ENCODE measurements at places on chromosomes 2 and 18.

- DNase-seq, result no peak
These were observed 2.3 kb upstream of the PREB start for GRCh38 chr2:27136751-27137150.

DNA sequence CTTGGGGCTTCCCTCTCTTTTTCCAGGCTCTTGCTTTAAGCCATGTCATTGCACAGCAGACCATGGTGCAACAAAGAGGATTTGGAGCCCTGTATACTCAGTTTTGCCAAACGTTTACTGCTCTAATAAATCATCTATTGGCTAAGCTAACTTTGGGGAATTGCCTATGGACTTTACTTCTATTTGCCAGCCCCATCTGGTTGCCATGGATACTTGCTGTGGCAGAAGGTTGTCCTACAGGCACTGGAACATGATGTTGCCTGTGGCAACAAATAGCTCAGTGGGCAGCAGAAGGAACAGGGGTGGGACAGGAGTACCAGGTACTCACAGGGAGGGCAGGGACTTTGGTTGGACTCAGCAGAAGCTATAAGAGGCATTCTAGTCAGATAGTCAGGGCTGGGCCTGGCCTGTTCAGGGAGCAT is 129.7 kb downstream of the CCDC85A start:
- no peak for DNase-seq

DNA sequence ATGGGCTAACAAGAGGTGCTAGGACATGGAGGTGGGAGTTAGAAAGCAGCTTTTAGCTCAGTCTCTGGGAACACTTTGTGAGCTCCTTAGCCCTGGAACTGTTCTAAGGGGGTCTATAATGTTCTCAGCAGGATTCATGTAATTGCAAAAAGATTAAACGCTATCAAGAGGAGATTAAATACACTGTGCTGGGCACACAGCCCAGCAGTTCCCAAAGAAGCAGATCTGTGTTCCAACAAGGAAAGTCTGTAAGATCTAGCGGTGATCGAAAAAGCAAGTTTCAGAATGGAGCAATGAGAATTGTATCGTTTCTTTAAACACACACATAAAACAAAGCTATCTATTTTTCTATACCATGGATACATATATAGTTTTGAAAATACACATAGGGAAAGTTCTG is 2.4 kb upstream of the ARID5A start:
- DNase-seq, result no peak

- no peak for DNase-seq
These were observed 53.2 kb downstream of the IMPA2 start for GRCh38 chr18:12034241-12035100.

DNA sequence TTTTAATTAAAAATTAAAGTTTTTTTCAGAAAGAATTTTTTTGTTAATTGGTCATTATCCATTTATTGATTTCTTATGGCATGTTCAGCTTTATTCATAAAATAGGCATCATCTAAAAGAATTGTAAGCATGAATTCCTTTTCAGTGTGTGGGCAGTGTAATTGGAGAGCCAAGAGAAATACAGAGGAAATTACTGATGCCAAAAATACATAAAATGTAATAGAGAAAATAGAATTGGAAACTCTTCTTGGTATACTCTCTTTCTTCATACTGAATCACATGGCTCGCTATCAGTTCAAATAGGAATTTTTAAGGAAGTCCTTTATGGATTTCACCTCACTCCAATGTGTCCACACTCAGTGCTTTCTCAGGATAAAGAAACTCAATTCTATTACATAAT is 663.6 kb upstream of the NRXN1 start:
- no peak for DNase-seq

GRCh38 chr2:101112772-101113157 is 38.4 kb downstream of the TBC1D8 start:
- no peak for DNase-seq

DNA sequence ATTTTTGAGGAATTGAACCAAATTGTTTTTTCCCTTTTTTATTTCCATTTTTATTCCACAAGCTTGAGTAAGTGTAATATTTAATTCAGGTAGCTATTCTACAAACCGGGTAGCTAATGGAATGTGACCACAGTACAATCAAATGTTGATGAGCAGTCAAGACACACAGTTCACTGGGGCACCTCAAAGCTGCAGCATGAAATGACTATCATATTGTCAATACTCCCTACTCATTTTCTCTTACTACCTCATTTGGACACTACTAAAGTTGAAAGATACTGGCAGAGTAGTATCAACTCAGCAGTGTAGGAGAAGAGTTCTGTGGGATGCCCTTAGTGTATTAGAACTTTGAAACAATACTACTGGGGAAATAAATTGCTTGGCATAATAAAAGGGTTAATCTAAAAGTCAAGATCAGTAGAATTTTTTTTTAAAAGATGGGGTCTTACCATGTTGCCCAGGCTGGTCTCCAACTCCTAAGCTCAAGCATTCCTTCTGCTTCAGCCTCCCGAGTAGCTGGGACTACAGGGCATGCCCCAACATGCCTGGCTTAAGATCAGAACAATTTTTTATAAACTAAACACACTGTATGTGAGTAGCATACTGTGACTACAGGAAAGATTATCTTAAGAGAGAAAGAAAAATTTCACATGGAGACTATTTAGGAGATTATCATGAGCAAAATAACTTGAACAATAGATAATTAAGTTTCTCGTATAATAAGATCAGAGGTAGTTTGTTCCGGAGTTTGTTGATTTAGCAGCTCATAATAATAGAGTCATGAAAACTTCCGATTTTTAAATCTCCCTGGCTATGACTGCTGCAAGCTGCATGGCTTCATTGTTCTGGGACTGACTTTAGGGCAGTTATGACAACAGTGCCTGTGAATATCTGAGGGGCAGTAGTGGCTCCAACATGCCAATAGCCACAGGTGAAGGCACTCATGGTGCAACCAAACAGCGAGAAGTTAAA is 43.7 kb downstream of the MYO3B start:
- DNase-seq, result no peak

DNA sequence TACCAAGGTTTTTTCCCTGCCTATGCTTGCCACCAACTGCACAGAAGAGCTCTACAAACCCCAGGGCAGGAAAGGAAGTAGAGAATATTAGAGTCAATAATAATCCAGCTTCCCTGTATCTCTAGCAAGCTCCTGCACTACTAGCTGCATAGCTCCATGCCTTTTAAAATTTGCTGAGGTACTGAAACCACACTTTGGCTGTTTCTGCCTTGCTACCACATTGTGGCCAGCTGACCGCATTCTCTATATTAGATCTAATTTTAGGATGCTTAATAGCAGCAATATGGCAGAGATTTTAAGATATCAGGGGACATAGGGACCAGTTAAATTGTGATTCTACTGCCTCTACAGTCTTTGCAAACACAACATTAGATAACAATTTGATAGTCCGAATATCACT is 534.6 kb downstream of the MBD2 start:
- DNase-seq, result no peak

DNA sequence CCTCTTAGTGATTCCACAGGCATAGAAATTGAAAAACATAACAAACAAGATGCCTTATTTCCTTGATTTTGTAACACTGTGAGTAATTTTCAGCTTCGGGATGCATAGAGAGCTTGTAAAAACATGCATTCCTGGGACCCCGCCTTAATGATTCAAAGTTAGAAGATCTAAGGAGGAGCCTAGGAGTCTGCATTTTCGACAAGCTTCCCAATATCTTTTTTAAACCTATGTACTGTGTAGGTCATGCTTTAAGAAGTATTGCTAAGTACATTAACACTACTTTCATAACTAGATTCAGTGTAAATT is 109.8 kb upstream of the ZNF516 start:
- no peak for DNase-seq

- DNase-seq, result no peak
These were observed 407.6 kb downstream of the DSEL start for GRCh38 chr18:67108894-67109293.

Measured in stimulated activated CD8-positive, alpha-beta memory T cell treated with anti-CD3 and anti-CD28 coated beads, Interleukin-4, amount 100 ng/mL, for 24 hours (primary cell).